ENCODE measurements at places on chromosomes 1 and 21.

DNA sequence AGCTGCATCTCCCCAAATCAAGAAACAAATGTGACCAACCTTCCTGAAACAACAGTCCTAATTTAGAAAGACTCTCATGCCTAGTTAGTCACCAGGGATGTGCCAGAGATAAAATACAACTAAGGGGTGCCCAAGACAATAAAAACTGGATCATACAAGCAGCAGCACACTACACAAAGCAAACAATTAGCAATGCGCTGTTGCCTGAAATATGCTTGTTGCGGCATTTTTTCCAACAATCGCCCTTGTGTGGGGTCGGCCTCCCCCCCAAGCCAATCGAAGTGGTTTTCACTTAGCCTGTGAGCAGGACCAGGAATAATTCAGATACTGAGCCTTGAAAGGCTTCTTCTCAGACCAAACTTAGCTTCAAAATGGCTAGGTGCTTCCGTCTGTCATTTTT is 1.4 kb upstream of the STMN1 start:
- no peak for DNase-seq

- no peak for DNase-seq
These were observed 3.7 kb upstream of the DIPK1A start for GRCh38 chr1:92964998-92965397.

- no peak for DNase-seq
These were observed 240.9 kb downstream of the KCTD3 start for GRCh38 chr1:215807911-215808436.

DNA sequence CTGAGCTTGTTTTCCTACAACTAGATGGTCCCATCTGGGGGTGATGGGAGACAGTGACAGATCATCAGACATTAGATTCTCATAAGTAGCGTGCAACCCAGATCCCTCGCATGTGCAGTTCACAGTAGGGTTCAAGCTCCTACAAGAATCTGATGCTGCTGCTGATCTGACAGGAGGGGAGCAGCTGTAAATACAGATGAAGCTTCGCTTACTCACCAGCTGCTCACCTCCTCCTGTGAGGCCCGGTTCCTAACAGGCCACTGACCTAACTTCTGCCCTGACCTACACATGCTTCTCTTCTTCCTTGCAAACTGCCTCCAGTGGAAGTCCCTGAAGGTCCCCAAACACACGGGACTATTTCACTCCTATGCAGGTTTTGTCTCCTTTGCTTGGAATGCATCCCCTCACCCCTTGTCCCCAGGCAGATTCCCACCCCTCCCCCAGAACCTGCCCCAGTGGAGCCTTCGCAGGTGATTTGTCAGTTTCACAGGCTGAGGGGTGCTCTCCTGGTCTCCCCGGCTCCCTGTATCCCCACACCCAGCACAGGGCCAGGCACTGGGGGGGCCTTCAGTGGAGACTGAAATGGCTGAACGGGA is 5.7 kb upstream of the ZBTB48 start:
- no peak for DNase-seq

DNA sequence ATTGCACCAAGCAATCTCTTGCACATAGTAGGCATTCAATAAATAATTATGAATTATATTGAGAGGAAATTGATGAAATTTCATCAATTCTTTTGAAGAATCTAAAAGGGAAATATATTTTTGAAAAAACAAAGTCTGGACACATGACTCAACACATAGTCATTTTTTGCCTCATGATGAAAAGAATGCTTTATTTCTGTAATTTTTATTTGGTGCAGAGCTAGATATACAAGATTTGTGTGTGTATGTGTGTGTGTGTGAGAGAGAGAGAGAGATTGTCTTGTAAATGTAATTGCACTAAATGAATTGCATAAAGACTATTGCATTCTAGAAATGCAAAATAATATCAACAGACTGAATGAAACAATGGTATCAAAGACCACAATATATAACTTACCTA is 206.2 kb upstream of the C1orf87 start:
- no peak for DNase-seq

- DNase-seq, result no peak
These were observed 8.1 kb downstream of the ARF1 start for GRCh38 chr1:228090613-228091081.

- DNase-seq, result no peak
These were observed 80.0 kb upstream of the CNTN2 start for GRCh38 chr1:204962742-204963632.

- DNase-seq, result no peak
These were observed 65.2 kb upstream of the TNR start for GRCh38 chr1:175808573-175808972.

DNA sequence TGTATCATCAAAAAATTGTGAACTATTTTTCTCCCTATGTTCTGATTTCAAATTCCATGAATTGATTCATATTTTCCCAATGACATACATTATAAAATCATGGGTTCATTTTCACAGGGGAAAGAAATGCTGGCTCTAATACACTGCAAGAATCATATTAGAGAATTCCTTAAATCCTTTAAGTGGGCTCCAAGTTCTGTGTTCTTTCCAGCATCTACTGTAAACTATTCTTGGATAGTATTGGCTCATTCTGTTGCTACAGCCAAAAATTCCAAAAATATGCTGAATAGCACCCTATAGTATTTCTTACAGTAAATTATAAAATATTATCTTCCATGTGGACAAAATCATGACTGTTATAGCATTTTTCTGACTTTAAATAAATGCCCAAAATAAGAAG is 19.0 kb upstream of the C1orf105 start:
- DNase-seq, result no peak

- no peak for DNase-seq
These were observed 27.9 kb downstream of the RIMS3 start for GRCh38 chr1:40637470-40638007.

DNA sequence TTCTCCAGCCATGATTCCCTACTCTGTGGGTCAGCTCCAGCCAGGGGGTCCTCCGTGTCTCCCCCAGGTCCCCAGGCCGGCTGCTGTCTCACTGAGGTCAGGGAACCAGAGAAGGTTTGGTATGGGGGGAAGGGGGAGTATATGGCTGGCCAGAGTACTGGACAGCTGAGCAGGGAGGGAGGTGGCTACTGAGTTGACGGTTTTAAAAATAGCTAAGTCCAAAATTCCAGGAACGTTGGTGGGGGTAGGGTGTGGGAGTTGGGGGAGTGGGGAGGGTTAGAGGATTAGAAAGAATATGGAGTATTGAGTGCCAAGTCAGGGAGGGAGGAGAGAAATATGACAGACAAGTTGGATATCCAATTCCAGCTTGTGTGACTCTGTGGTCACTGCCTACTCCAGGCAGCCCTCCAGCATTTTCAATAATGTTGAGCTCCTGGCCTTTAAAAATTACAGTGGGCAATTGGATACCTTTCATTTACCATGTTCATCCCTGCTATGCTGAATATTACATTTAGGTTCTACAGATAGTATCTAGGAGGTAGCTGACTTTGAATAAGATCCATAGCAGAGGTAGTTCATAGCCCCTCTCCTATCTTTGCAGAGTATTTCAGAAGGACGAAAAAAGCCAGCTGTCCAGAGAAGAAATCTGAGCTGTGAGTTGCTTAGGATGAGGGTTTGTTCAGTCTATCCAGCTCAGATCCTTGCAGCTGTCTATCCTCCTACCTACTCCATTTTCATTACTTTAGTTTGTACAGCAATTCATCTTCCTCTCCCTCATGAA is at the start of gene HJV:
Gene HJV, minus strand, starts transcription at position 114 of the 781 bp plus-strand sequence. CDS start 1,504 bp downstream, outside the sequence.
- DNase-seq, result no peak

GRCh38 chr1:86105533-86105866 is 51.1 kb downstream of the COL24A1 start:
- DNase-seq, result no peak
